ENCODE measurements at places on chromosomes 13 and 19.

DNA sequence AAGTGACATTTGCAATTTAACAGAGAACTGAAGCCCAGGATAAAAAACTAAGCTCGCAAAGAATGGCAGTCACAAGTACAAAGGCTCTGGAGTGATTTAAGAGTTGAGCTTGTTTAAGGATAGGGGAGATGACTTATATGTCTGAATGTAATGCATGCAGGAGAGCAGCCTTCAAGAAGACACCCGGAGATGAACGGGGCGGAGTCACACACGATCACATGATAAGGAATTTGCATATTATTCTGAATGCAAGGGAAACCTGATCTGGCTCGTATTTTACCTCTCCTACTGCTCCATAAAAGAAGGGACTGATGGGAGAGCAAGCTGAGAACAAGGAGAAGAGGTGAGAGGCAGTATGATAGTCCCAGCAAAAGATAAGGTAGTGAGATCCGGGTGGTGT is 12.9 kb downstream of the TBC1D4 start:
- no peak for DNase-seq

DNA sequence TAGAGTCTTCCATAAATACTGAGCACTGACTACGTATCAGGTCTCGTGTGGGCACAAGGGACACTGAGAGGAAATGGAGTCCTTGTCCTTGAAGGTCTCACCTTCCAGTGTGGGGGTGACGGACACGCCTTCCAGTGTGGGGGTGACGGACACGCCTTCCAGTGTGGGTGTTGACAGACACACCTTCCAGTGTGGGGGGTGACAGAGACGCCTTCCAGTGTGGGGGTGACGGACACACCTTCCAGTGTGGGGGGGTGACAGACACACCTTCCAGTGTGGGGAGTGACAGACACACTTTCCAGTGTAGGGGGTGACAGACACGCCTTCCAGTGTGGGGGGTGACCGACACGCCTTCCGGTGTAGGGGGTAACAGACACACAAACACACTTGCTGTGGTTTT is 14.3 kb upstream of the EDDM13 start:
- no peak for DNase-seq

GRCh38 chr13:82713687-82714405 is 1168.4 kb downstream of the SLITRK1 start:
- DNase-seq, result no peak

DNA sequence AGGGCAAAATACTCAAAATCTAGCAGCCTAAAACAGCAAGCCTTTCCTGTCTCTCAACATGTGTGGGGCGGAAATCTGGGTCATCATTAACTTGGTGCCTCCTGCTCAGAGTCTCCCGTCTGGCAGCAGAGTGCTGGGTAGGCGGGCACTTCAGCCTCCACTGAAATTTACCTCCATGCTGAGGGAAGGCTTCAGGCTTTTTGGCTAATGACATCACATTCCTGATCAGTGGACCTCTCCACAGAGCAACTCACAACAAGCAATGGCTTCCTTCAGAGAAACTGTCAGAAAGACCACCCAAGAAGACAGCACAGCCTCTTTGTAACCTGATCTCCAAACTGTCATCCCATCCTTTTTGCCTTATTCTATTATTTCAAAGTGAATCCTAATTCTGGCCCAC is 1109.0 kb downstream of the UQCRFS1 start:
- DNase-seq, result no peak

GRCh38 chr19:41299755-41300089 is 10.2 kb upstream of the CCDC97 start:
- DNase-seq, result no peak

DNA sequence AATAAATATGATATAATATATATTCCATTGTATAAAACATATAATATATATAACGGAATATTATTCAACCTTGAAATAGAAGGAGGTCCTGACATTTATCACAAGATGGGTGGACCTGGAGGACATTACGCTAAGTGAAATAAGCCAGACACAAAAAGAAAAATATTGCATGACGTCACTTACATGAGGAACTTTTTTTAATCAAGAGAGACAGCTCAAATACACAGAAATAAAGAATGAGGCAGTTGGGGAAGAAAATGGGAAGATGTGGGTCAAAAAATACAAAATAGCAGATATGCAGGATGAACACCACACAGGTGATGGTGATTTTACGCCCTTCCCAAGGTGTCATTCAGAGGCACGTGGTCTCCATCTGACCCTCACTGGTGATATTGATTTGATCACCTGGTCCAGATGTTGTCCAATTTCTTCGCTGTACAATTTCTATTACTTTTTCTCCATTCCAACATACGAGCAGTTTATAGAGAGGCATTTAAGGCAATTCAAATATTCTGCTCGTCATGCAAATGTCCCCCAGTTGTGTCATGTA is 513 bp upstream of the ZNF317 start:
- DNase-seq, result no peak

- no peak for DNase-seq
Observed at GRCh38 chr13:73335210-73335609, 276.4 kb downstream of the KLF5 start.

- DNase-seq, result no peak
Observed at GRCh38 chr13:38630780-38631179, 56.1 kb upstream of the FREM2 start.

GRCh38 chr19:55692681-55693081 is 17.7 kb downstream of the EPN1 start:
- DNase-seq, result no peak

Measured in NCI-H1417 (cell line).